ENCODE measurements at places on chromosomes 1 and 21.
A peak's percentile ranks its signal among the peaks of the same experiment; 100 is the strongest.

GRCh38 chr1:18707696-18708257 lies 77.1 kb downstream of the PAX7 start:
- DNase-seq = no peak

- DNase-seq = no peak
Measured at GRCh38 chr1:156836892-156837291, 20.2 kb upstream of the SH2D2A start.

DNA sequence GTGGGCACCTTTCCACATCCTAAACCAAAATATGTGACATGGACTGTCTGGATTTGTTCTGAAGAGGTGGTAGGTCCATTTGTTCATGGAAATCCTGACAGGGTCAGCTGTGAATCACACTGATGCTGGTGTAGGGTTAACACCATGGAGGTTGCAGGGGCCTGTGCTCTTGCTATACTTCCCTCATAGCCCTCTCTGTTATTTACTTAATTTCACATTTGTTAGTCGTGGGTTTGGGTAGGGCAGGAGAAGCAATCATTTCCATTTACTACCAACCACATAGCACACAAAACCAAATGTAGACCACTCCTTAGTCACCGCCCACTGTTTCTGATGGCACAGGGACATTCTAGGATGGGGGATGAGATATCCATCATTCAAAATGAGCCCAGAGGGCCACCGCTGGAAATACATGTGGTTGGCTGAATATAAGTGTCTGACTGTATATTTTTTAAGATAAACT lies 61.8 kb upstream of the POU2F1 start:
- DNase-seq = no peak

- DNase-seq = no peak
Measured at GRCh38 chr1:172024516-172024915, 183.2 kb downstream of the DNM3 start.

DNA sequence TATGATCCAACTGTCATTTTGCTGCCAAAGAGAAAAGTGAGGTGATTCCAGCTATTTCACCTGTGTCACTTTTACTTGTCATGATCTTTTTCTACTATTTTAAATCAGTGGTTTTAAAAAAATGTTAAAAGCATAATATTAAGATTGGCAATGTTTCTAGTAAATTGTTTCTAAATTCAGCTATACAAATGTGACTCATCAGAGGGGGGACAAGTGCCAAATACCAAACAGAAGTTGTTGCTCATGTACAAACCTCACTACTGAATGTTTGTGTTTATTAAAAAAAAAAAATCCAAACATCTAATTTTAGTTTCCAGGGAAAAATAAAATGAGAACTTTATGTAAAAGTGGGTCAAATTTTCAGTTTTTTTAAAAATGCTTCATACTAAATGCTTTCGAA lies 346.2 kb upstream of the SNX7 start:
- DNase-seq = no peak

GRCh38 chr21:28539623-28539988 lies 453.1 kb downstream of the LTN1 start:
- DNase-seq = no peak

GRCh38 chr1:183628537-183628936 lies 7.0 kb downstream of the ARPC5 start:
- DNase-seq = no peak

DNA sequence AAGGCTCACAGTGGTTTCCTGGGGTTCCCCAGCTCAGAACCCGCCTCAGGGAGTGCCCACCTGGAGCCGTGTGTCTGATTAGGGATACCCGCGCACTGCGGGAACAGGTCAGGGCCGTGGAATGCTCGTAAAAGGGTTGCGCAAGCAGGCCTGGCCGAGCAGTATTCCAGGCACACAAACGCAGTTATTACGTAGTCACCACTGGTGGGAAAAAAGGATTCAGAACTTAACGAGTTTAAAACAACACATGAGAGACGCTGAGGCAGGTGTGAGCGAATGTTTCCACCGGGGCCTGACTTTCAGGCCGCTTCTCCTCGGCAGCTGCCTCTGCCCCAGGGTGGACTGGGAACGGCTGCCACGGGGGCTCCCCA lies 18.2 kb downstream of the PLCH2 start:
- DNase-seq = no peak

DNA sequence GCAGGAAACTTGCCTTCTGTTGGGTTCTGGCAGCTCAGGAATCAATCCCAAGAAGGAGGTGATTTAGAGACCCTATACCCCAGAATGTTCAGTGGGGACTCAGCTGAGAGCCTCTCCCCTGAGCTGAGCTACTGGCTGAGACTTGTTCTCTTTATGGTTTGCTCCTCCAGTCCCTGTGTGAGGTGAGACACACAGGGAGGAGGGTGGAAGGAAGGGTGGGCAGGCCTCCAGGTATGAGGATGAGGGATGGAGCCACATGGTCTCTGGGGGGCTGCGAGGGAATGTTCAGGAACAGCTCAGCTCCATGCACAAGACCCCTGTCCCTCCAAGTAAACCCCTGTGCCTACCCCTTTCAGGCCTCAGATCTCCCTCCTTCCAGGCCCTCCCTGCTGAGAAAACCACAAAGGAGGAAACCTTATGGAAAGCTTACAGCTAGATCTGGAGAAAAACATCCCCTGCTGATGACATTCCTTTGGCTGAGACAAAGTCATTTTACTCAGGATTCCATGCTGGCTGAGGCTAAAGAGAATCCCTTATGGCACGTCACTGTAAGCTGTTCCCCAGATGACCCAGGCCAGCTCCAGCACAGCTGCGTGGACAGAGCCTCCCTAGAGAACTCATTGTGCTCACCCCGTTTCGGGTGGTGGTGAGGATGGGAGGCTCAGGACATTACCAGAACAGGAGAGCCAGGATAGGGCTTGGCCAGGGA lies 91.5 kb upstream of the IPO9 start:
- no peak for DNase-seq

DNA sequence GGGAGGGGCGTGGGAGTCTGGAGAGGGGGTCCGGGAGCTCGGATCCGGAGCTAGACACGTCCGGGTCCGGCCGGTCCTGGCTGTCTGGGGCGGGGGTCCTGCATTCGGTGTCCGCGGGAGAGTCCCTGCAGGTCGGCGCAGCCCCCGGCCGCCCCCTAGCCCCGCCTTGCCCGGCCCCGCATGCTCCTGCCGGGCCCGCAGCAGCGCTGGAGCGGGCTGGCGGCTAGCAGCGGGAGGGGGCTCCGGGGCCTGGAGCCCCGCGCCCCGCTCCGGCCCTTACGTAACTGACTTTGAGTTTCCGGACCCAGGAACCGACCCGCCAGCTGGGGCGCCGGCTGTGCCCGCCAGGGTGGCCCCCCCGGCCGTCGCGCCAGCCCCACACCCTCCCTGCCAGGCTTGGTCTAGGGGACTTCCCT lies 26.9 kb upstream of the EPB41 start:
- no peak for DNase-seq

DNA sequence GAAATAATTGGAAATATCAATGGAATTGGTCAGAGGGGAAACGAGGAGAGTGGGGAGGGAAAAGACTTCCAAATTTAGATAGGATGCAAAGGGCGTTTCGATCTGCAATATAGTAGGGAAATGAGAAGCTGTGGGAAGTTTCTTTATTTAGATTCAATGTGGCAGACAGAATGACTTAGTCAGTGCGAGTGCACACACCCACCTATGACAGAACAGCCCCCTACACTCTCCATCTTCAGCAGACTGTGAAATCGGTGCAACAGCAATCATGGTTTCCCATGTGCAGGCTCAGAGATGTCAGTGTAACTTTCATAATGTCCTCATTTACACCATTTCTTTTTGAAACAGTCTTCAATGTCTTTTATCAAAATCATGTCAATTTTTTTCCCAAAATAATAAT lies 46.0 kb downstream of the DIP2A start:
- no peak for DNase-seq

DNA sequence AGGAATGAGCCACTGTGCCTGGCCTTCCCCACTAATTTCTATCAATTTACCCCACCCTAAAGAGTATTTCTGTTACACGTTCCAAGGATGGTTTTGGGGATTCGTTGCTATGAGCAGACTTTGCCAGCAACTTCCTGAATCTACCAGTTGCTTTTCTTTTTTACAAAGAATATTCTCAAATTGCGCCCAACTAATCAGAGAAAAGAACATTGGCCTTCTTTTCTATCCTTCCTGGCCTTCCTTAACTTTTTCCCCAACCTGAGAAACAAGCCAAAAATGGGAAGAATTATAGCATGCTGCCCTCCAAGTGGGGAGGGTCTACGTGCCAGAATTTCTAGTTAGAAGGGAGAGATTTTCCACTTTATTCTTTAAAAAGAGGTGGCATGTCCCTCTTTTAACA lies 44.9 kb upstream of the SLC45A1 start:
- no peak for DNase-seq

DNA sequence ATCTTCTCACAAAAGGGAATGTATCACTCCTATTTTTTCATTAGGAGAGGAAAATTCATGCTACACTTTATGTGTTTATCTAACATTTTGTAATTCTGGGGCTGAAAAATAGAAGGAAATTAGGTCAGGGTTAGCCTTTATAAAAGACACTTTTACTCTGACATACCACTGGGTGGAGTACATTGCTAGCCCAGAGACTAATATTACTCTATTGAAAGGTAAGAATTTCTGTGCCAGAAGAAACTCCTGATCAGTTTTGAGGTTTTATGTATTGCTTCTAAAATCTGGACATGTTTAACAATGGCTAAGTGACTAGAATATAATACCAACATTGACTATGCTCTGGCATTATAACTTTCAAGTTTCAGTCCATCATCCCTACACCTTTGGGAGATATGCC lies 724.6 kb downstream of the USP25 start:
- no peak for DNase-seq

DNA sequence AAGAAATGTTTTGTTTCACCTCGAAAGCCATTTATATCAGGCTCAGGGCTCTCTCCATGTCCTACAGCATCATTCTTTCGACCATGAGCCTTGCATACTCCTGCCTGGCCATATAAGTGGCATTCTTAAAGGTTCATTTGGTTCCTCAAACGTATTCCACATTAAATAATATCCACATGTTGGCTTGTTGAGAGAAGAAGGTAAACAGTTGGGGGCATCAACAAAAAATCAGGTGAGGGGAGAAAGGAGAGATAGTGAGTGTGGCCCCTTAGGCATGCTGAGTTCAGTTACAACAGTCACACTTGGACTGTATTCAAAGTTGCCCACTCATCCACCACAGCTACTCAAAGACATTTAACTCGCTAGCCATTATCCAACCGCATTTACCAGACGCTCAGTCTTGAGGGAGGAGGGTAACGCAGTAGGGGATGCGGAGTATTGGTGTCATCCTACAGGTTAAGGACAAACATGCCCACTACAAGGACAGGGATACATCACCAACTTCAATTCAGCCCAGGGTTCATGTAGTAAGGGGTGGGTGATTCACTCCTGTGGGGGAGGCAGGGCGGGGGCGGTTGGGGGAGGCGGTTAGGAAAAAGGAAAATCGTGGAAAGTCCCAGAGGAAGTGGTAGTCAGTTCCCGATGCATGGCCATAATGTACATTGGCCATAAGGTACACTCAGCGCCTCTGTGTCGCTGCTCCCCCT lies 1.4 kb downstream of the ZNF697 start:
- DNase-seq = peak; percentile 53

Measured in foreskin melanocyte (primary cell).